ENCODE measurements at places on chromosomes 5 and 9. TPM values are rescaled to one million over a fixed set of nuclear protein-coding genes. Genes with fewer than 3 reads are reported as not detected.

DNA sequence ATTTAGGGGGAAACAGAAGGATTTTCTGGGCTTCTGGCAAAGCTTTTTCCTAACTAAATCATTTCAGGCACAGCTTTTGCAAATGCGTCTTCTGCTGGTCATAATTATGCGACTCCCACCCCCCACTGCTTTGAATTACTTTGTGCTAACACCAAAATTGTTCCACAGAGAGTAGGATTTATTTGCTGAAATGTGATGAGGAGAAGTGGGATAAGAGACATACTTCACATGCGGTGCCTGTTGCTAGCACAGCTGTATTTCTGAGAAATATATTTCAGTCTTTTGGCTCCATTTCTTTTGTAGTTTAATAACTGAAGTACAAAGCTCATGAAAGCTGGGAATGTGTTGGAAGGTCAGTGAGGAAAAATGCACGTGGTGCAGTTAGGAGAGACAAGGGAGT, 83.2 kb upstream of the TAS2R1 start:
- no peak overlapping the region for H3K27ac ChIP-seq
- H3K27me3 ChIP-seq, result peaks cover 3% of the 10 kb centered on the region
- H3K36me3 ChIP-seq, result no peaks in the 10 kb centered on the region
- H3K4me3 ChIP-seq, result no peak overlapping the region
- H3K4me1 ChIP-seq, result peaks cover 14% of the 10 kb centered on the region
- DNase-seq, result no peak

- H3K27me3 ChIP-seq, result peaks cover 2% of the 10 kb centered on the region
- H3K27ac ChIP-seq, result no peak overlapping the region
- H3K4me1 ChIP-seq, result no peaks in the 10 kb centered on the region
- no peaks in the 10 kb centered on the region for H3K36me3 ChIP-seq
- no peak for DNase-seq
Observed at GRCh38 chr9:105342147-105342505, 97.7 kb downstream of the SLC44A1 start.

DNA sequence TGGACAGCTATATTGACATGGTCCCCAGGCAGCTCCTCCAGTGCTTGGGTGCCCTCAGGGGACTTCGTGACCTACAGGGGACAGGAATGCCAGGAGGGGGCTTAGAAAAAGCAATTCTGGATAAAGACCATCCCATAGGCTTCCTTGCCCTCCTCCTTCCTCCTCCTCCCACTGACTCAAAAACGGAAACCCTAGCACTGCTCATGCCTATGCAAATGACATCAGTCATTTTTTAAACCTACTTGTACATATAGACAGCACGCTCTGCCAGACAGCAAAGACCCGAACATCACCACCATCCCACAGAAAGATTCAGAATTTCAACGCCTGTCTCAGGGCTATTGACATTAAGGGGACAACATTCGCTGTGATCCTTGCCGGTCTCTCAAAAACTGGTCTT, 11.0 kb downstream of the IGFBPL1 start:
- peak overlapping the region; percentile 97 for H3K27ac ChIP-seq
- H3K4me1 ChIP-seq, result peaks cover 66% of the 10 kb centered on the region
- DNase-seq, result no peak
- H3K36me3 ChIP-seq, result peaks cover 8% of the 10 kb centered on the region

GRCh38 chr5:179620293-179620692, 3.2 kb downstream of the HNRNPH1 start:
- H3K27ac ChIP-seq, result no peak overlapping the region
- H3K4me3 ChIP-seq, result peak overlapping the region; percentile 97
- DNase-seq, result no peak
- H3K36me3 ChIP-seq, result peaks cover 9% of the 10 kb centered on the region
- H3K4me1 ChIP-seq, result peaks cover 35% of the 10 kb centered on the region

GRCh38 chr5:80654054-80654390, 430 bp upstream of the MSH3 start:
- no peaks in the 10 kb centered on the region for H3K36me3 ChIP-seq
- DNase-seq, result peak; percentile 22
- peaks cover 8% of the 10 kb centered on the region for H3K4me1 ChIP-seq
- peak overlapping the region; percentile 82 for H3K4me3 ChIP-seq
- H3K27ac ChIP-seq, result no peak overlapping the region

DNA sequence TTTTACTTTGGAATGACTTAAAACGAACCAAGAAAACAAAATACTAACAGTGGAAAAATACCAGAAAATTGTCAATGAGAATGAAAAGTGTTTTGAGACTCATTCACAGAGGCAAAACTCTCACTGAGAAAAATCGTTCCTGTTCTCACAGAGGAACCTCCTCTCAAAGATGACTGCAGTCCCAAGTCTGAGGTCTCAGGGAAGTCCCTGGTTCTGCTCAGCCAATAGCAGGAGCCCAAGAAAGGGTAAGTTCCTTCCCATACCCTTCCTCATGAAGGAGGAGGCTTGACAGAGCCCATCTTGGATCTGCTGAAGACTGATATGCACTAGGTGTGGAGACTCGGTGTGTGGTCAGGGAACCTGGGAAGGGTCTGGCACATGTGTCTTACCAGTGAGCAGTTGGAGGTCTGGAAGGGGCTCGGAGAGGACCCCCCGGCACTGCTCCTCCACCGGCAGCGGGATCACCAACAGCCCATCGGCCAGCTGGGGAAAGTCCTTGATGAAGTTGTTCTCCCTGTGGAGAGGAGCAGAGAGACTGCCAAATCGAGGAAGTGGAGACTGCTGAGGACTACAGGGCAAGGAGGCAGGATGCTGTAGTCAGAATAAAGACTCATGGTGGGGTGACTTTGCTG, 46.0 kb downstream of the TRIM32 start:
- H3K4me3 ChIP-seq, result no peak overlapping the region
- no peak for DNase-seq
- H3K4me1 ChIP-seq, result peaks cover 9% of the 10 kb centered on the region
- H3K27me3 ChIP-seq, result peaks cover 4% of the 10 kb centered on the region
- no peaks in the 10 kb centered on the region for H3K36me3 ChIP-seq

GRCh38 chr9:128093011-128093410, 25.0 kb downstream of the SLC25A25 start:
- H3K36me3 ChIP-seq, result no peaks in the 10 kb centered on the region
- H3K27me3 ChIP-seq, result peaks cover 5% of the 10 kb centered on the region
- peak overlapping the region; percentile 50 for H3K4me3 ChIP-seq
- peaks cover 36% of the 10 kb centered on the region for H3K4me1 ChIP-seq
- no peak for DNase-seq

DNA sequence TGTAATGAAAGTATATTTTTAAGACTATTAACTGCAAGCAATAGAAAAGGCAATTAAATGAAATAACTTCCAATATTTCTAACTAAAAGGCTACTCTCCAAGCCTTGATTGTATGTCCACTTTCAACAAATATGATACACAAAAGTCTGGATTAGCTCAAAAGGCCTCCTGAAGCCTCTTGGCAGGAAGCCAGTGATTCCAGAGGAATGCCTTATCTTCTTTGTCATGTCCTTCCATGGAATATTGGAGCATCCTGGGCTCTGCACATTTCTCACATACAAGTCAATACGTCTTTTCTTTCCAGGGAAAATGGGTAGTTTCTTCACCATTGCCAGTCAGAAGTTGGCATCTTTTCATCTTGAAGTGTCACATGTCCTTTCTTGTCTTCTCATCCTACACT, 357.8 kb downstream of the KDM4C start:
- no peak overlapping the region for H3K4me3 ChIP-seq
- H3K27me3 ChIP-seq, result no peaks in the 10 kb centered on the region
- no peak overlapping the region for H3K27ac ChIP-seq

DNA sequence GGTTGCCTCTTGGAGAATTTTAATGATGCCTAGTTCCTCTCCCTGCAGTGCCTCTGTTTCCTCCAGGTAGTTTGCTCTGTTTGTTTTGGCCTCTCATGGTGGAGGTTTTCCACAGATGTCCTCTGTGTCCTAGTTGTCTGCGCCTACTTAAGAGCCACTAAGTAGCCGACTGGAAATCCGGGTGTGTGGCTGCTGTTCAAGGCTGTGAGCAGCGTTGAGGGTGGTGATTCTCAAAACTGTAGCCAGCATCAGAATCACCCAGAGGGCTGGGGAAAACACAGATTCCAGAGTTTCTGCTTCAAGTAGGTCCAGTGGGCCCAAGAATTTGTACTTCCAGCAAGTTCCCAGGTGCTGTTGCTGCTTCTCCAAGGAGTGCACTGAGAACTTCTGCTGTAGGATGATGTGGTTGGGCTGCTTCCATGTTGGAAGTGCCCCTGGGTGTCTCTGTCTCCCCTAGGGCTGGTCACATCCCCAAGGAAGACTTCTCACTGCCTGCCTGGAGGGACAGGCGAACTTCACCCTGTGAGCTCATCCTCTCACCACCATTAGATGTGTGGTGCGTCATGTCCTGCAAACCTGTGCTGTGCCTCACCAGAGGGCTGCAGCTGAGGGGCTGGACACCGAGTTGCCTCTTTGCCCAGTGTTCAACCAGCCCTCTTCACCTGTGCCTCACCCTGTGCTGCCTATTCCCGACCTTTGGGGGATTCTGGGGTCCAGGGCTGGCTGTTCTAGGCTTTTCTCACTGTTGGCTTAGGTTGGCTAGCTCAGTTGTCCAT, 34.8 kb downstream of the SECISBP2 start:
- H3K4me3 ChIP-seq, result no peak overlapping the region
- peaks cover 15% of the 10 kb centered on the region for H3K4me1 ChIP-seq
- H3K27me3 ChIP-seq, result peaks cover 4% of the 10 kb centered on the region

DNA sequence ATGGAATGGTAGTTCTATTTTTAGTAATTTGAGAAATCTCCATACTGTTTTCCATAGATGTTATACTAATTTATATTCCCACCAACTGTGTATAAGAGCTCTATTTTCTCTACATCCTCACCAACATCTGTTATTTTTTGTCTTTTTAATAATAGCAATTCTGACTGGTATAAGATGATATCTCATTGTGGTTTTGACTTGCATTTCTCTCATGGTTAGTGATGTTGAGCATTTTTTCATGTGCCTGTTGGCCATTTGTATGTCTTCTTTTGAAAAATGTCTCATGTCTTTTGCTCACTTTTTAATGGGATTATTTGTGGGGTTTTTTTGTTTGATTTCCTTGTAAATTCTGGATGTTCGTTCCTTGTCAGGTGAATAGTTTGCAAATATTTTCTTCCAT, 154.4 kb downstream of the ZSWIM6 start:
- H3K4me1 ChIP-seq, result peaks cover 2% of the 10 kb centered on the region
- H3K4me3 ChIP-seq, result no peak overlapping the region
- no peak overlapping the region for H3K27ac ChIP-seq
- peaks cover 6% of the 10 kb centered on the region for H3K36me3 ChIP-seq
- no peak for DNase-seq

DNA sequence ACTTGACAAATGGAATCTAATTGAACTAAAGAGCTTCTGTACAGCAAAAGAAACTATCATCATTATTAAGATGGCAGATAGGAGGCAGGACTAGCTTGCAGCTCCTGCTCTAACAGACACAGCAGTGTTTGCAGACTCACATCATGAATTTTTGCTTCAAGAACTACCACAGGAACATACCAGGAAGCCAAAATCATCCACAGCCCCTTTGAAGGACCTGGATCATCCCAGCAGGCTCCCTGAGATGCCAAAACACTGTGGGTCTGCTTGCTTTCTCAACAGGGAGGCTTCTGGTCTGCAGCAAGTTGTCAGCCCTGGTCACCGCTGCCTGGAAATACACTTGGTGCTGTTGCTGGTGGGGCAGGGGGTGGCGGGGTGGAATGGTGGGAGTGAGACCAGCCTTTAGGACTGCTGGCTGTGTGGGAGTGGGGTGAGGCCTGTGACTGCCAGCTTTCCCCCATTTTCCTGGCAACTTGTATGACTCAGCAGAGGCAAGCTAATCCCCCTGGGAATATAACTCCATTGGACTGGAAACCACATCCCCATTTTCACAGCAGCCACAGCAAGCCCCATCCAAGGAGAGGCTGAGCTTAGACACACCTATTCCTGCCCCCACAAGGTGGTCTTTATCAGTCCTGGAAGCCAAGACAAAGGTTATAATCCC, 533.8 kb upstream of the CYLC2 start:
- no peak overlapping the region for H3K27ac ChIP-seq
- no peak for DNase-seq
- H3K27me3 ChIP-seq, result no peaks in the 10 kb centered on the region
- H3K4me3 ChIP-seq, result no peak overlapping the region
- no peaks in the 10 kb centered on the region for H3K4me1 ChIP-seq

DNA sequence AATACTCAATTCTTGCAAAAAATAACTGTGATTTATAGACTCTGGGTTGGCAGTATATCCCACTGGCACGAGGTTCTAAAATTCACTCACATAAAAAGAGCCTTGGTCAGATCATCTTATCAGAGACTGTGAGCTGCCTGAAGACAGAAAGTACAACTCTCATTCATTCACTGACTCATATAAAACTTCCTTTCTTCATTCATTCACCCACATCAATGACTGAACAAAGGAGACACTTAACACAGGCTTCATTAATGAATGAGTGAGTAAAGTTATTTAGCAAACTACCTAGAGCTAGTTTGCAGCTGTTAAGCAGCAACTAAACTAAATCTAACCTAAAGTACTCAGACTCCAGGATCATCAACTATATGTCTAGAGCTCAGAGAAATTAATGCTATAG, 214.7 kb downstream of the DENND1A start:
- no peaks in the 10 kb centered on the region for H3K4me1 ChIP-seq
- DNase-seq, result no peak
- no peaks in the 10 kb centered on the region for H3K27me3 ChIP-seq
- no peaks in the 10 kb centered on the region for H3K36me3 ChIP-seq
- no peak overlapping the region for H3K27ac ChIP-seq

- peaks cover 7% of the 10 kb centered on the region for H3K27me3 ChIP-seq
- no peak for DNase-seq
- H3K27ac ChIP-seq, result peak overlapping the region; percentile 96
Observed at GRCh38 chr5:160119905-160120266, 636 bp upstream of the PWWP2A start.

HRH2 gene
- total RNA-seq, result not detected

GADD45G gene
- 124 TPM for total RNA-seq

TAS2R1 gene
- total RNA-seq, result not detected

SLC6A19 gene
- not detected for total RNA-seq

TEK gene
- total RNA-seq, result 1.0 TPM

SAPCD2 gene
- 13.5 TPM for total RNA-seq

All from glutamatergic neuron (in vitro differentiated cells).